ENCODE measurements at places on chromosomes 4 and X.

- DNase-seq: peak; percentile 5
Observed at GRCh38 chr4:18593297-18594002, 571.9 kb upstream of the LCORL start.

- DNase-seq: no peak
Observed at GRCh38 chr4:1244081-1244977, 4.6 kb downstream of the CTBP1 start.

DNA sequence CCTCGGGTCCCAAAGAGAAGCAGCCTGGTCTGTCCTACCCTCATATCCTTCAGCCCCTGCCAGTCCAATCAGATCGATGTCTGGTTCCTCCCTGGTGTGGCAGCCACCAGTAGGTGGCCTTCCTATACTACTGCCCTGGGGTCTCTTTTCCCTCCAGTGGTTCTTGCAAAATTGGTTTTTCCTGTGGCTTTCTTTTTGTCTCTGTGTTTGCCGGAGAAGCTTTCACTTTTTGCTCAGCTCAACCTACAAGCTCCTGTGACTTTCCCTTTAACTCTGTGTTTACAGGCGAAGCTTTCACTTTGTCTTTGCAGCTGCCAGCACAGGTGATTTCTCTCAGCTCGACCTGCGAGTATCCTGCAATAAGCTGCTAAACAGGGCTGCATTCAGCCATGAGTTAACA lies 46.8 kb downstream of the UGT2A3 start:
- DNase-seq: no peak

DNA sequence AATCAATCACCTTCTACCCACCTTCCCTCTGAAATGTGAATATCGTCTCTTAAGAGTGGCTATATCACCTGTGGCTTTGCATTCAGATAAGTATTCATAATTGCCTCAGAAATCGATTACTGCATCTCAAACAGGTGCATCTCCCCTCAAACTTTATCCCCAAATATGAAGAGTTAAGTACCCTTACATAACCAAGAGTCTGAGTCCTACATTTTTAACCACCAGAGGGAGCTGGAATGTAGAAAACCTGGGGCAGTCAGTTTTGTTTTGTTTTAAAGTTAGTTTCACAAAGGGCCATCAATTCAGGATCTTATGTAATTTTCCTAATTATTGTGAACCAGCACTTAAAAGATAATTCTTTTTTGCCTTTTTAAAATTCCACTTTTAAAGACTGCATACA lies 5.7 kb downstream of the TCEANC start:
- no peak for DNase-seq

GRCh38 chr4:80097400-80098177 lies 24.6 kb upstream of the ANTXR2 start:
- DNase-seq: no peak

DNA sequence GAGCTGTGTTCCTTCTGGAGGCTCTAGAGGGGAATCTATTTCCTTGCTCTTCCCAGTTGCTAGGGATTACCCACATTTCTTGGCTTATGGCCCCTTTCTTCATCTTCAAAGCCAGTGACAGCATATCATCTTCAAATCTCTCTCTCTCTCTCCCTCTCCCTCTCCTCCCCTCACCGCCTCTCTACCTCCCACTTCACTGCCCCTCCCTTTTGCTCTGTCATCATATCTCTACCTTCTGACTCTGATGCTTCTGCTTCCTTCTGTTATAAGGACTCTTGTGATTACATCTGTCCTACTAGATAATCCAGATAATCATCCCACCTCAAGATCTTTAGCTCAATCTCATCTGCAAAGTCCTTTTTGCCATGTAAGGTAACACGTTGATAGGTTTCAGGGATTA lies 93.1 kb upstream of the TEX13D start:
- no peak for DNase-seq
